ENCODE measurements at places on chromosomes 7 and 10. TPM values are rescaled to one million over a fixed set of nuclear protein-coding genes. Genes with fewer than 3 reads are reported as not detected.
A peak's percentile ranks its signal among the peaks of the same experiment; 100 is the strongest.

GRCh38 chr10:79559726-79560125 is 481 bp downstream of the SFTPA2 start:
- H3K4me1 ChIP-seq: peaks cover 5% of the 10 kb centered on the region
- H3K4me3 ChIP-seq: peak overlapping the region; percentile 47
- no peaks in the 10 kb centered on the region for H3K27me3 ChIP-seq

DNA sequence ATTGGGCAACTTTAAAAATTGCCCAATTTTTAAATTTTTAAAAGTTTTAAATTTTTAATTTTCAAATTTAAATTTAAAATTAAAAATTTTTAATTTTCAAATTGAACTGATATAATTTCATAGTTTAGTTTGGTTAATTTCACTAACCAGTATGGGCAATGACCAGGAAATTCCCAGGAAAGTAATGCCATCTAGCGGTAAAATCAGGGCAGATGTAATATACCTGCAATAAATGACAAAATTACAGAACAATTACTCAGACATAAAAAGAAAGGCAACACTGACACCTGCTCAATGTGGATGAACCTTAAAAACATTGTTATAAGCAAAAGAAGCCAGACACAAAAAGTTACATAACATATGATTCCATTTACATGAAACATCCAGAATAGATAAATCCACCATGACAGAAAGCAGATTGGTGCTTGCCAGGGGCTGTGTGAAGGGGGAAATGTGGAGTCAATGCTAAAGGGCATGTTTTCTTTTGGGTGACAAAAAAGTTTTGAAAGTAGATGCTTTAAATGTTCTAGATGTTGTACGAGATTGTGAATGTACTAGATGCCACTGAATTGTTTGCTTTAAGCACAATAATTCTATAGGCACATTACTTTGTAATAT is 28.6 kb upstream of the SLC16A12 start:
- no peak overlapping the region for H3K27ac ChIP-seq
- no peaks in the 10 kb centered on the region for H3K36me3 ChIP-seq
- DNase-seq: no peak
- no peaks in the 10 kb centered on the region for H3K27me3 ChIP-seq

DNA sequence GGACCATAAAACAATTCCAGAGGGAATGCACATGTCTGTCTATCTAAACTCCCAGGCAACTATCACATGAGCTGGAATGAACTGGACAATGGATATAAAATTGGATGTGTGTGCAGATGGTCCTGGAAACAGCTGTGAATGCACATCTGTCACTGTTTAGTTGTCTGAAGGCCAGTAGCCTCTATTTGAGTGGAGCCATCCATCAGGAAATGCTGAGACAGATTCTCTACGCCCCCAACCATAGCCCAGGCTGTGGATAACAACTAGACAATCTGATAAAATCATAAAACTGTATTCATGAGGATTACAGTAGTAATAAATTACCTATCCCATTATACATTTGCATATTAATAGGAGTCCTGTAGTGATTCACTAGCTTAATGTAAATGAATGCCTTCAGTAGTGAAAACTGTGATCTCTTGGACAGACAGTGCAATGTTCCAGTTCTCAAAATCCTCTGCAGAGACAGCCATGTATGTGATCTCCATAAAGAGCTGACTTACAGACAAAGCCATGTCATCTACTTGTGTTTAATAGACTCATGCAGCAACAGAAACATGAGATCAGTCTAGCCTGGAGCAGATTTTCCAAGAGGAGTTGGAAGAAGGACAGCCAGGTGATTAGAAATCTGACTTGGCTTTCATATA is 907.6 kb downstream of the KCNMA1 start:
- no peak for DNase-seq
- H3K27me3 ChIP-seq: no peaks in the 10 kb centered on the region
- H3K36me3 ChIP-seq: no peaks in the 10 kb centered on the region
- H3K4me1 ChIP-seq: no peaks in the 10 kb centered on the region
- H3K27ac ChIP-seq: no peak overlapping the region

DNA sequence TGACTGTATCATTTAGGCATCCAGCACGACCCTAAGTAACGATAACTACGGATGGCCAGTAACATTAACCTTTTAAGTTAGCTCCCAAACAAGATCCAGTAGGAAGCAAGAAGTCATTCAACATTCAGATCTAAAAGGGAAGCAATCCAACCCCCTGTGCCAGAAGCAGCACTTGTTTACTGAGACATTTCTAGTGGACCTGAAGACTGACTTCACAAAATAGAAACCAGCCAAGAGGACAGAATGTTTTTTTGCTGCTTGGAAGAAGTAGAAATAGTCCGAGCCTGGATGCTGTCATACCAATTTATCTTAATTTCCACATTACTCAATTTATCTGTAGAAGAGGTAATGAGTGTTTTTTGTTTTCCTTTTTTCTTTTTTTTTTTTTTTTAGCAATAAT is 88.0 kb upstream of the CTTNBP2 start:
- H3K4me1 ChIP-seq: no peaks in the 10 kb centered on the region
- DNase-seq: no peak

DNA sequence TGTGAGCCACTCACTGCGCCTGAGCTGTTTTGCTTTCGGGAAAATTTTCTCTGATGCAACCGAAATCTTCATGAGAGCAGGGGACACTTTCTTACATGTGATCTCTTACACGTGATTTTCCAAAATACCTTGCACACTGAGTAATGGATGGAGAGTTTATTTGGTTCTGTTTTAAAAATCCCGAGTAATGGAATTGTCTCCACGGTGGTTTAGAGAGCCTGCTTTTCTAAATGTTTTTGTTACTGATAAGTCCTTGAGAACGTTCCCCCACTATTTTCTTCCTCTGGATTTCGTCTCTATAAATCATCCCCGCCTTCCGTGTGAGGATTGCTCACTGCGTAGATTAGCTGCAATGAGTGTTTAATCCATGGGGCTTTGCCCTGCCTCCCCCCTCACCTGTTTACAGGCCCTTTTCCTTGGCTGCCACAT is 25.7 kb downstream of the CAMK1D start:
- H3K4me3 ChIP-seq: no peak overlapping the region
- DNase-seq: no peak
- no peaks in the 10 kb centered on the region for H3K27me3 ChIP-seq
- no peaks in the 10 kb centered on the region for H3K36me3 ChIP-seq
- H3K4me1 ChIP-seq: no peaks in the 10 kb centered on the region
- no peak overlapping the region for H3K27ac ChIP-seq

DNA sequence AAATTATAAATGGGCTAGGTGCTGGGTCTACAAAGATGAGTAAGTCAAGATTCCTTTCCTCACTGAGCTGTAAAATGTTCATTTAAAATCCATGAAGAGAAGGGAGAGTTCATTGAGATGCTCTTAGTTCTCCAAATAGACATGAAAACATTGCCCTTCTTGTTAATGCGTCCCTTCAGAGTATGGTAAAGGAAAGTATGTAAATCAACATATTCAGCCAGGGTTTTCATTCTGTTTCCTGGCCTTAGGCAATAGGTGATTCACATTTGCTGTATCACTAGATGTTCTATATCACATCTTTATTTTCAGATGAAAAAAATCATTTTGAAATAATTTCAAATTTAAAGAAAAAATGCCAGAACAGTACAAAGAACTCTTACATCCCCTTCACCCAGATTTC is 5.4 kb downstream of the ANKIB1 start:
- no peak overlapping the region for H3K27ac ChIP-seq
- no peaks in the 10 kb centered on the region for H3K36me3 ChIP-seq
- DNase-seq: no peak
- no peaks in the 10 kb centered on the region for H3K27me3 ChIP-seq
- H3K4me3 ChIP-seq: no peak overlapping the region

DNA sequence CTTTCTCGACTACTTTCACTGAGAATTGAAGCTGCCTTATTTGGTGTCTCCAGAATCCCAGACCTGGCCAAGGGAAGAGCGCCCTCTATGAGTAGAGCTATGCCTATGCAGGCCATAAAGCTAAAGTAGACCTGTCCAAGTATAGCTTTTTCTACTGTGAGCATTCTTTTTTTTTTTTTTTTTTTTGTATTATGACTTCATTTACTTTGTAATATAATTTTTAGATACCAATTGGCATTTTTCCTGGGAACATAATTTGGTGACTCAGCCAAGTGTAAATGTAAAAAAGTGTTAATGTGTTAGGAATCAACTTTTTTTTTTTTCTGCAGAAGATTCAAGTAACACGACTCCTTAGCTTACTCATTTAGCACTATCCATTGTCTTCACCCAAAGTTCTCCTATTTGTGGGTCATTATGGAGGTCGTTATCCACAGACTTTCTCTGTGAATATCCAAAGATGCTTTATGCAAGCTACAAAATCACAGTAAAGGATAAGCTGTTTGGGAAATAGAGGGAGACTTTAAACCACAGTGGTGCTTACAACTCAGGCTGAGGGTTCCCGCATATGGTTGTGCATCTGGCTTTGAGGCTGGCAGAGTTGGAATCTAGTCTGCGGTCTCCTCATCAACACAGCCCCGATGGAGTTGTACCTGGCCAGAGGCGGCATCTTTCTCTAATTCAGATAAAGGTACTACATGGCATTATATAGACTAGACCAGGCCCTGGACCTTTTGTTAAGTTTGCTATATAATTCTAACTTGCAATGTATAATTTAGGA is 1040.2 kb upstream of the SORCS1 start:
- no peaks in the 10 kb centered on the region for H3K4me1 ChIP-seq
- H3K27me3 ChIP-seq: no peaks in the 10 kb centered on the region
- H3K4me3 ChIP-seq: no peak overlapping the region

DNA sequence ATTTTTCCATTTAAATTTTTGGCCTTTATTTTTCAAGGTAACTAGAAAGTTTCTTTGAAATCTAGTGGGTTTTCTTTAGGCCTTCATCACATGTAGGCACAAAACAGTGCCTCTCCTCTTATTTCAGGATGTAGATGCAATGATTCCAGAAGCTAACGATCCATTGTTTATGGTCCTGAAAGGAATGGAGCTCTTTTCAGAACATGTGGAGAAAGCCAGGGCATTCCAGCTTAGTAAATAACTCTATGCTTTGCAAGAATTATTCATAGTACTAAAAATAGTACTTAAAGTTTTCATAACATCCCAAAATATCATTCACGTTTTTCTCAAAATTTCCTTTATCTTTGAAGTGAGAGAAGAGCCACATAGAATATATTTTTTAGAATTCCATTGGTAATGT is 91.3 kb downstream of the DYNC1I1 start:
- H3K27ac ChIP-seq: no peak overlapping the region
- H3K27me3 ChIP-seq: no peaks in the 10 kb centered on the region
- DNase-seq: no peak
- no peak overlapping the region for H3K4me3 ChIP-seq

GRCh38 chr7:104961821-104962220 is 52.2 kb upstream of the KMT2E start:
- DNase-seq: no peak
- H3K27ac ChIP-seq: peak overlapping the region; percentile 70
- H3K4me1 ChIP-seq: peaks cover 60% of the 10 kb centered on the region
- no peaks in the 10 kb centered on the region for H3K27me3 ChIP-seq
- H3K4me3 ChIP-seq: no peak overlapping the region
- H3K36me3 ChIP-seq: no peaks in the 10 kb centered on the region

- H3K36me3 ChIP-seq: no peaks in the 10 kb centered on the region
- no peak overlapping the region for H3K4me3 ChIP-seq
- H3K4me1 ChIP-seq: no peaks in the 10 kb centered on the region
- H3K27me3 ChIP-seq: no peaks in the 10 kb centered on the region
These were observed 298.5 kb downstream of the GPAM start for GRCh38 chr10:111885046-111885445.

DNA sequence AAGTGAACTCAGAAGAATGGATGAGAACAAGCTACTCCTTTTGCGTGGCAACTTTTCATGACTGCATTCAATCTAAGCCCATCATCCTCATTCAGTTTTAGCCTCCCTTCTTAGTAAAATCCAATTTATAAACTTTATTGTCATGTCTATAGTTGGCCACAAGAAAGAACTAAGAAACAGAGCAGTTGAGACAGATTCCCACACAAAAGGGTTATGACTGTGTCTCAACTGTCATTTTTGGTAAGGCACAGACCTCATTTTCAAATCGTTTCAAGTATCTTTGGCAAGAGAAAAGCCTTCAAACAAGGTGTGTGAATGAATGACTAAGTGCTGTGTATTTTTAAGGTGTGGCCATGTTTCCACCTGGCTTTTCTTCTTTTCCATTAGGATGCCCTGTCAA is 84.2 kb upstream of the CREB5 start:
- no peaks in the 10 kb centered on the region for H3K4me1 ChIP-seq
- H3K27me3 ChIP-seq: no peaks in the 10 kb centered on the region
- no peaks in the 10 kb centered on the region for H3K36me3 ChIP-seq
- H3K4me3 ChIP-seq: no peak overlapping the region
- no peak for DNase-seq

The ELFN1 gene
- 4.3 TPM for total RNA-seq

The ZNF117 gene
- total RNA-seq: 18.7 TPM

Data from upper lobe of right lung (tissue), 1 donor.